ENCODE measurements at places on chromosomes 6 and 20.

DNA sequence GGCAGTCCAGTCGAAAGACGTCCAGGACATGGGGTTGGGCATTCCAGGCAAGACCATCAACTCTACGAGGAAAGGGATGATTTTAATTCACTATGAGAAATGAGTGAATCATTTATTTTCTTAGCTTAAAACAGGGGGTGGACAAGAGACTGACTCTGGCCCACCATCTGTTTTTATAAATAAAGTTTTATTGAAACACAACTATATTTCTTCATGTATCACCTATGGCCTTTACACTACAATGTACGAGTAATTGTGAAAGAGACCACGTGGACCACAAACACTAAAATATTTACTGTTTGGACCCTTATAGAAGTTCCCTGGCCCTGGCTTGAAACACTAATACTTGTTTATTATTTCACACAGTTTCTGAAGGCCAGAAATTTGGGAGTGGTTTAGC lies 15.6 kb upstream of the RSPO4 start:
- no peak for DNase-seq

GRCh38 chr6:164826831-164827468 lies 482.5 kb downstream of the C6orf118 start:
- no peak for DNase-seq

- no peak for DNase-seq
These were observed 1.7 kb downstream of the FAXC start for GRCh38 chr6:99347804-99348203.

DNA sequence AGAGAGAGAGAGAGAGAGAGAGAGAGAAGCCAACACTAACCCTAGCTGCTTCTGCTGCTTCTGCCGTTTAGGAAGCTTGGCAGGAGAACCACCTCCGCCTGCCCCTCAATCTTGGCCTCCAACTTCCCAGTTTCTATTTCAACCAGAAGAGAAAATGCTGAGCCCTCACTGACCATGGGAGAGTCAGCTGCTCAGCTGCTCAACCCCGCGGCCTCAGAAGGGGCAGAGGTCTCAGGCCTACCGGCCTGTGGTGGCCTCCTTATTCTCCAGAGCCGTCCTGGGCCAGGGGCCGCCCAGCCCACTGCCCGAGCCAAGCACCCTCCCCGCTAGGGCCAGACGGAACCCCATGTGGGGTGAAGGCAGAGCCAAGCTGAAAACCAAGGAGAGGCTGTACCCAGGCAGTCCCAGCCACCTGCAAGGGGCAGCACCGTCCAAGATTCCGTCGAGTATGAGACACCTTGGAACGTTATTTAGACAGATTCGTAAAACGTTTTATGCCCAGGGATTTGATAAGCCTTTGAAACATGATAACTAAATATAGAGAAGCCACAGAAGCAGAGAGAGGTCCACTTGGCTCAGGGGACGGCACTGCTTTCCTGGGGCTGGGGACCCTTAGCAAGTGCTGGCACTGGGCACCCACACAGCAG lies 116.6 kb downstream of the DLL1 start:
- DNase-seq = no peak

GRCh38 chr6:1834207-1834606 lies 224.5 kb downstream of the FOXC1 start:
- DNase-seq = no peak
